ENCODE measurements at places on chromosomes 2 and 18.
A peak's percentile ranks its signal among the peaks of the same experiment; 100 is the strongest.

DNA sequence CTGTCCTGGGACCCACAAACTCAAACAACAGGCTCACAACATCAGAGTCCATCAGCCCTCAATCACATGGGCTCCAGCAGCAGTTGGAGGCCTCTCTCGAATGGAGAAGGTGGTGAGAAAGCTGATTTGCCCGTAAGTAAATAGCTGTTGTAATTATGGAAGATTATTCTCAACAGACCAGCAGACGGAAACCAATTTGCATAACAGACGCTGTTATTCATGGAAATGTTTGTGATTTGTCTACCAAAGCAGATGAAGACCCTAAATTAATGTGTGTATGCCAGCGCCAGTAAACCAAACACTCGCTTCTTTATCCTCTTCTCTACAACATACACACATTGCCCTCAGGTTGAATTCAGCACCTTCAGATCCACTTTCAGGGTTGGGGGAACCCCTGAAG, 23.4 kb upstream of the GALNT14 start:
- no peak for DNase-seq

GRCh38 chr2:19916385-19916950, 14.7 kb upstream of the TTC32 start:
- DNase-seq = no peak

DNA sequence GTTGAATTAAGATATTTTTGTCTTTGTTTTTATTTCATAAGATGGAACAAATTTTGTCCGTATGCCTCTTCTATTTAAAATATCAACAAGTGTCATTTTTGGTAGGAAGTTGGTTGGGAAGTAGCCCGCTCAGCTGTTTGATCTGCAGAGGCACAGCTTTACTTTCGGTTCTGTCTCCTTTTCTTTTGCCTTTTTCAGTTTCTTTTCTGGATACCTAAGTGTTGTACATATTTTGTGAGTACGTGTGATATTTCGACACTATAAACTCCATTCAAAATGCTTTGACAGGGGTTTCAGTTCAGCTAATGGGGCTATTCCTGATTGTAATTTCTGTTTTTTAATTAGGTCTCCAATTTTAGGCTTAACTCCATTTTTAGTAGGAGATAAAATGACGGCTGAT, 1785.0 kb upstream of the LRRTM1 start:
- no peak for DNase-seq

GRCh38 chr2:171431677-171432167, 2.1 kb downstream of the METTL8 start:
- DNase-seq = no peak

DNA sequence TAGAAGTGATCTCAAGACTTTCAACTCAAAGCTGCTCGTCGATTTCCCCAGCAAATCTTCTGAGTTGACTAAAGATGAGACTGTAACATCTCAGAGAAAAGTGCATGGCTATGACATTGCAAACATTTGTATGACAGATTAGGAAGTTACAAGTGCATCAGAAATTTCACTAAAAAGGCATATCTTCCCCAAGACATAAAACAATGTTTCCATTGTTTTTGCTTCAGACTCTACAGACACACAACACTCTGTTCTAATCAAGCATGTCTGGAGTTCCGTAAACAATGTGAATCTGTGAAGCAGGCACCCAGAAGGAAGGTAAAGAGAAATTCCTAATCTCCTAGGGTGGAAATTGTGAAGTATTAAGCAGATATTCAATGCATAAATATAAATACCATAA, 144.6 kb upstream of the LYPD1 start:
- DNase-seq = no peak

GRCh38 chr2:164151522-164151921, 415.7 kb upstream of the FIGN start:
- no peak for DNase-seq

DNA sequence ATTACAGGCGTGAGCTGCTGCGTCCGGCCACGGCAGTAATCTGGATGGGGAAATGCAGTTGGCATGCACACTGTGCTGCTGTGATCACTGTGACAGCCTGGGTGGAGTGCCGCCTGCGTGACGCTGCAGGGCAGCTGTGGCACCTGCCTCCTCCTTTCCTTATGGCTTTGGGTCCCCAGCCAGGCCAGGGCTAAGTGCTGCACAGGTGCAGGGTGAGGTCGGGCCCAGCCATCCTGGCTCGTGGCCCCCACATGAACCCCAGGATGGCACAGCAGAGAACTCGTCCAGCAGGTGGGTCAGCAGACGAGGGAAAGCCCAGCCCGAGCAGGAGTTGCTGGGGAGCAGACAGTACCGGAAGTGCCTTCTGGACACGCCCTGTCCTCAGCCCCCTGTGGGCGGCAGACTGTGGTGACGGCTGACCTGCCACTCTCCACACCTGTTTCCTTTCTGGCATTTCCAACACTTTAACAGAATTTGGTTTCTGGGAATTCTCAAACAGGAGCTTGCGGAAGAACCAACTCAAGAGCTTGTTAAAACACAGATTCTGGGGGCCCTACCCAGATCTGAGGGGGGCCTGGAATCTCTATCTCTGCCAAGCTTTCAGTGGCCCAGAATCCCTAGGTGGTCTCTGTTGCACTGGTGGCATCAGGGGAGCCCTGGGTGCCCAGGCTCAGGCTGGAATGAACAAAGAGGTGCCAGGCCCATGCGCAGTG, 16.9 kb downstream of the HS1BP3 start:
- DNase-seq = peak; percentile 60

DNA sequence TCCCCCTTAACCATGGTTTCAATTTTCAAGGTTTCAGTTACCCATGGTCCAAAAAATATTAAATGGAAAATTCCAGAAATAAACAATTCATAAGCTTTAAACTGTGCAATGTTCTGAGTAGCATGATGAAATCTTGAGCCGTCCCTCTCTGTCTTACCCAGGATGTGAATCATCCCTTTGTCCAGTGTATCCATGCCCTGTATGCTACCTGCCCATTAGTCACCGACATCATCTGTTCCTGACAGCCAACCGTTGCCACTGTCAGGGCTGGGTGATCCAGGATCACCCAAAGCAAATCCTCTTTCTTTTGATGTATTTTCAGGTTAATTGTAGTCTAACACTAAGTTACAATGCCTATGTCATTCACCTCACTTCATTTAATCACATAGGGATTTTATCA, 15.7 kb upstream of the OLA1 start:
- no peak for DNase-seq

DNA sequence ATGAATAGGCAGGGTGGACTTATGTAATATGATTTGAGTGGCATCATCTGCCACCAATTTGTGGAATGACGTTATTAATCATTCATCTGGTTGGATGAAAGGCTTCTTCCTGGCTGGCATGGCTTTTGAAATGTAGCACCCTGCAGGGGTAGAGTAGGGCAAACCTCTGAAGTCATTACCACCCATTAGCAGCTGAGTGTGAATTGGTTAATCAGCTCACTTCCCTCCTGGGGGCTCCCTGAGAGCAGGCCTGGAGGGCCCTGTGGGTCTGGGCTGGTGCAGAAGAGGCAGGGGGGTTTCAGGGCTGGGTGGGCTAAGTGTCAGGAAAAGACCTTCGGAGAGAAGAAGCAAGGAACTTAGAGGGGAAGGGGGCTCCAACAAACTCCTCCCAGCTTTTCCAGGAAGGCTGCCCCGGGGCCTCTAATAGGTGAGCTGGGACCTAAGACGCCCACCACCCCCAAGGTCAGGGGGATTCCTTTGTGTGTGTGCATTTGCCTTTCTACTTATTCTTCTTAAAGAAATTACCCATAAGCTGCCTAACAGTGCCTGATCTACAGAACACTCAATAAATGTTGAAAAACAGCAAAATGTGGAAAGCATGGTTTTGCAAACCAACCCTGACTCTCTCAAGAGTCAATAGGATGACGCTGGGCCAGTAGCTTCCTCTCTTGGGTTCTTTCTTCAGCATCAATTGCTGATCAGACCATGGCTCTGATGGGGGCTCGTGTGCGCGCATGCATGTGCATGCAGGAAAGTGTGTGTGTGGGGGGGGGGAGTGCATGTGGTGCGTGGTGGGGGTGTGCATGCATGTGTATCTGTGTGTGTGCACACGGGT, 49.7 kb upstream of the ZNF516 start:
- peak; percentile 22 for DNase-seq

DNA sequence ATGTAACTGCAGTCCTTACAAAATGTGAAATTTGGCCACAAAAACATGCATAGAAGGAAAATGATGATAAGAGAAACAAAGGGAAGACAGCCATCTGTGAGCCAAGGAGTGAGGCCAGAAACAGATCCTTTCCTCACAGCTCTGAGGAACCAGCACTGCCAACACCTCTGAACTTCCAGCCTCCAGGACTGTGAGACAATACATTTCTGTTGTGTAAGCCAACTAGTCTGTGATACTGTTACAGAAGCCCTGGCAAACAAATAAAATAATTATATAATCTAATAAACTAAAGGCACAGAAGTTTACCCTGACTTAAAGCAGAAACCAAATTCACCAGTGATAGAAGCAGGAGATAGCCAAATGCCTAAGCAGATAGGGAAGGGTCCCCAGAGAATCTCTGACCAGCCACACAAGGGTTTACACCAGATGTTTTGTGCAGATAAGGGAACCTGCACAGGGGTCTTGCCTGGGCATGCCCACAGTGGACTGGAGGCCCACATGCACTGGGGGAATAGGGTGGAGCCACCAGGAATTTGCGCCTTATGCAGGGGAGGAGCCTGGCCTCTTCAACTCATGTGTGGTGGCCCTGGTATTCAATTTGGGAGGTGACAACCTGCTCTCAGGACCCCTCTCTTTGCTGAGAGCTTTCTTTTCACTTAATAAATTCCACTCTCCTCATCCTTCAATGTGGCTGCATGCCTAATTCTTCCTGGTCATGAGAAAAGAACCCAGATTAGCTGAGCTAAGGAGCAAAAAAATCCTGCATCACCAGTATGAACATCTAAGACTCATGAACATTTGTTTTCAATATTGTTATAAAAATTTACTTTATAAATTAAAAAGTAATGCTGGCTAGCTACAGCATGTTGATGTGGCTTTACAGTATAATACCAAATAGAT, 3.8 kb upstream of the GCC2 start:
- no peak for DNase-seq

GRCh38 chr2:233707940-233708644, 4.6 kb upstream of the UGT1A5 start:
- no peak for DNase-seq

- DNase-seq = no peak
These were observed 3.7 kb upstream of the SPR start for GRCh38 chr2:72883356-72883962.

- no peak for DNase-seq
These were observed 22.1 kb downstream of the GPR39 start for GRCh38 chr2:132438691-132439090.

DNA sequence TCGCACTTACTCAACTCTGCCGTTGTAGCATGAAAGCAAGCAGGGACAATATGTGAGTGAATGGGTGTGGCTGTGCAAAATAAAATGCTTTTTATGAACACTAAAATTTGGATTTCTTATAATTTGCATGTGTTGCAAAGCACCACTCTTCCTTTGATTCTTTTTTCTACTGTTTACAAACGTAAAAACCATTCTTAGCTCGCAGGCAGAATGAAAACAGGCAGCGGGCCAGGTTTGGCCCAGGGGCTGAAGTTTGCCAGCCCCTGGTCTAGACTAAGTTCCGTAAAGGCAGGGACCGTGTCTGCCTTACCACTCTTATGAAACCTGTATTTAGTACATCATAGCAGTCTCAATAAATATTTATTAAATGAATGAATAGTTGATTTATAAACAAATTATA, 83.7 kb upstream of the SPATS2L start:
- DNase-seq = no peak

DNA sequence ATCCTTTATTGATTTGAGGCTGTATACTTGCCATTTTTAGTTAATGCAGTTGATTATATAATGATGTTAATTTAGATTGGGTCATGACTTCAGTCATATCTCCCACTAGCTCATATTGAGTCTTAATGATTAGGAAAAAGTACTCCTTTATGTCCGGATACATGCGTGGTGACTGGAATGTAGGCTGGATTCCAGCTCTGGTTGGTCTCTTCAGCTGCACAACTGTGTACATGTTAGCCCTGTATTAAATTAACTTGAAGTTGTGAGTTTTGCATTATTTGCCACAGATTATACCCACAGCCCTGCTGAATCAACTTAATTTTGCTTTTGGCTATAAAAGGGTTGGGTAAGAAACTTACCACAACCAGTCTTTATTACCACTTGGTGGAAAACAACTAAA, 22.5 kb downstream of the MOB4 start:
- DNase-seq = no peak

- DNase-seq = no peak
These were observed 603 bp downstream of the ATAD2B start for GRCh38 chr2:23926290-23926749.

GRCh38 chr18:23069481-23069880, 65.8 kb upstream of the CABLES1 start:
- DNase-seq = no peak

DNA sequence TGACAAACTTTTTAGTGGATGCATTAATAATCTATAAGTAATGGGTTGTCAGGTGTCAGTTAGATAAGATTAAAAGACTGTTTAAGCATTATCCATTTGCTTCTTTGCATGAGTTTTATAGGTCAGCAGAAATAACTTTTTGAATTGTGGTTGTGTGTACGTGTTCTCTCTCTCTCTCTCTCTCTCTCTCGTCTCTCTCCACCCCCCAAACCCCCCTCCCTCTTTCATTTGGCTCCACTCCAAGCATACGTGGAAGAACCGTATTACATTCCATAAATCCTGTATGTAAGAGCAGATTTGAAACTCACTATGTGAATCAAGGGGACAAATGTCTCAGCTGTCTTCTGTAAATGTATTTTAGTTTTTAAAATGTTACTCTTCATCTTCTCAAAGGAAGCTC, 120.2 kb downstream of the MEIS1 start:
- peak; percentile 30 for DNase-seq

GRCh38 chr18:49639643-49640391, 78.0 kb downstream of the LIPG start:
- DNase-seq = no peak

- no peak for DNase-seq
These were observed 244.1 kb upstream of the MYT1L start for GRCh38 chr2:2575181-2575577.

GRCh38 chr2:225182126-225182525, 139.9 kb upstream of the DOCK10 start:
- no peak for DNase-seq

DNA sequence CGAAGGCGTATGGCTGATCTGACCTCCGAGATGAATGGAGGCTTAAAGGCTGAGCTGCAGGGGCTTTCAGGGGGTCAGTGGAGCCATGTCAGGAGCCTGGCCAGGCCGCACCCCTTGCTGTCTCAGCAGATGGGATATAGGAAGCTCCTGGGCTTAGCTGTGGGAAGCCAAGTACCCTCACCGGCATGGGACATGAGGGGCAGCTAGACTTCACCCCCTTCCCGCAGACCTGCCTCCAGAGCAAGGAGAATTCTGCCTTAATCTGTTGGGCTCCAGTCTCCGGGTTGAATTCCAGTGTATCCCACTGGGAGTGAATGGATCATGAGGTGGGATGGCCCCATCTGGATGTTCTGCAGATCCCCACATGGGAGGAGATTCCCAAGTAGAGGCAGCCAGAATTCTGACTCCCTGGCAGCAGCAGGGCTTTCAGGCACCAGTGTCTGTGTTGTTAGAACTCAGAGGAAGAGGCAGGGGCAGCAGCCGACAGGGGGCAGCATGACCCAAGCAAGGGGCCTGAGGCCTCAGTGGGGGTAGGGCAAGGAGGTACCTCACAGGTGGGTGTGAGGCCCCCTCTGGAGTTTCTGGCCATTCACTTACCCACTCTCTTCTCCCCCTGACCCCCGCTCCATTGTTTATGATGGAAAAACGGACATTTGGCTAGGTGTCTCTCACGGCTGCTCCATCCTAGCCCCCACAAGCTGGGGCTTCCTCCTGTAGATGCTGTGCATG, 19.1 kb downstream of the CAPG start:
- no peak for DNase-seq
